Stimulated activated CD4-positive, alpha-beta T cell treated with anti-CD3 and anti-CD28 coated beads, Interleukin-1b, Interleukin-23, amount 100 ng/mL, for 4 hours (primary cell): ENCODE measurements at places on chromosomes 4 and X.

GRCh38 chrX:122219226-122219625 lies 964.9 kb upstream of the GRIA3 start:
- DNase-seq, result no peak

GRCh38 chrX:53194308-53194707 lies 30.7 kb downstream of the KDM5C start:
- no peak for DNase-seq

- no peak for DNase-seq
These were observed 12.0 kb upstream of the NAT8L start for GRCh38 chr4:2047031-2047660.

- no peak for DNase-seq
These were observed 26.0 kb upstream of the IQCM start for GRCh38 chr4:149841686-149842085.

GRCh38 chr4:88101165-88101564 lies 57.3 kb downstream of the ABCG2 start:
- no peak for DNase-seq

DNA sequence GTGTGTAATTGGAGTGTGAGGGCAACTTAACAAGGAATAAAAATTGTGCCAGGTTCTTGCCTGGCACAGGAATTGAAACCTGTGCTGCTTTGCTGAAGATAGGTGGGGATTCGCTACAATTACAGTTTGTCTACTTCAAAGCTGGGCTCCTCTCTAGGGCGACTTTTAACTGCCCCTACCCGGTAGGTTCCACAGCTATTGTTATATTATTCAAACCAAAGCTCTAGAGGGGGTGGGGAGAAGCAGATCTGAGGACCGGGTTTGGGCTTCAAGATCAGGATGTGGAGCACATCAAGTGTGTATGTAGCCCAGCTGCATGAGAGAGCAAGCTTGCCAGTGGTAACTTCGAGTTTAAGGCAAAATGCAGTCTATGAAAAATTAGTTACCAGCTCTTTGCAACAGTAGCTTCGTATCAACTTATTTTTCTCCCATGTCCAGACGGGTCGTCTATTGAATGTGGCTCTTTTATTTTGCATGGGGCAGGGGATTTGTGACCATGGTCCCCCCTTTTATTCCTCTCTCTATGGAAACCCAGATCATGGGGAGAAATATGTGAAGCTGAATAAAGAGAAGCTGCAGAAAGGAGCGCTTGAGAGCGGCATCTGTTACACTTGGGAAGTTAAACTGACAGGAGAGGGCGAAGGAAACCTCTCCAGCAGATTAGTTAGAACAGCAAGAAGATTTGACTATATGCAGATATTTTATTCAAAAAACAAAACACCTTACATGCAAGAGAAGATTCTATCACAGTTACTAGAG lies 3.2 kb upstream of the POU3F4 start:
- no peak for DNase-seq
